ENCODE measurements at places on chromosomes 5 and 9.

DNA sequence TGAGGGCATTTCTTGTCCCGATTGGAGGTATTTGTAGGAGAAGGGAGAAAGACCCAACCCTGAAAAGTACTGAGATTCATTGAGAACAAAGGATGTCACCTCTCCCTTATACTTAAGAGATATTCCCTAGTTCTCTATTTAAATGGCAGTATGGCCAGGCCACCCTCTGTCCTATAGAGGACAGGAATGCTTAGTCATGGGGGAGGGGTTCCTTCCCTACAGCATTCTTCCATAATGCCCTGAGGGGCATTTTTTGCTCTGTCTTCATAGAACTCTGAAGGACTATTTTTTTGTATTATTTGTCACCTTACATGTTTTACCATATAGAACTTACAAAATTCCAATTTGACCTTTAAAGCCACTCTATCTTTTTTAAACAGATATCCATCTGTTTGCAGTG is 176.3 kb downstream of the TMEM161B start:
- no peak for DNase-seq

- DNase-seq: no peak
Observed at GRCh38 chr5:90562341-90562740, 3.7 kb downstream of the ADGRV1 start.

DNA sequence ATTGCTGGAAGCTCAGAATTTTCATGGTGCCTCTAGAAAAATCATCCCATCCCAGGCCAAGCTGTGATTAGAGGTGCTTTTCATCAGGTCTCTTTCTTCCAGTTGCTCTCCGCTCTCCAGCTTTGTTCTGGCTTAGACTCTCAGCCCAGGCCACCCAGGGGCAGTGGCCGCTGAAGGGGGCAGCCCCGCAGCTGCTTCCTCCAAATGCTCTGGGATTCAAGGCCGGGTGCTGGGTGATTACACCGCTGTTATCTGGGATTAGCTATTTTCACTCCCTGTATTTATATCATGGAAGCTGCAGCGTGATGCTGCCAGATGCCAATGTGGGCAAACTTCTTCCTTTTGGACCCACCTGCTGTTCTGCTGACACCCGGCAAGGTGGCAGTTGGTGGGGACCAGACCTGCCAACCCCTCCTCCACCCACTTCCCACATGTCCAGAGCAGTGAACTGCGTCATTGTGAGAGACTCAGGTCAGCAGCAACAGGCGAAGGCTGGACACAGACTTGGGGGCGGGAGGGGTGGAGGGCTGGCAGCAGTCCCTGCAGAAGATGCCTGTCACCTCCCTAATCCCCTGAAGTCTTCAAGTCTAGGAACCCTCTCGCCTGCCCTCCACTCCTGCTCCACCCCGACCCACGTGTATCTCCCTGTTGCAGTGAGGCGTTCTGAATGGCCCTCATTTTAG is 33.9 kb upstream of the NKX2-5 start:
- DNase-seq: no peak

DNA sequence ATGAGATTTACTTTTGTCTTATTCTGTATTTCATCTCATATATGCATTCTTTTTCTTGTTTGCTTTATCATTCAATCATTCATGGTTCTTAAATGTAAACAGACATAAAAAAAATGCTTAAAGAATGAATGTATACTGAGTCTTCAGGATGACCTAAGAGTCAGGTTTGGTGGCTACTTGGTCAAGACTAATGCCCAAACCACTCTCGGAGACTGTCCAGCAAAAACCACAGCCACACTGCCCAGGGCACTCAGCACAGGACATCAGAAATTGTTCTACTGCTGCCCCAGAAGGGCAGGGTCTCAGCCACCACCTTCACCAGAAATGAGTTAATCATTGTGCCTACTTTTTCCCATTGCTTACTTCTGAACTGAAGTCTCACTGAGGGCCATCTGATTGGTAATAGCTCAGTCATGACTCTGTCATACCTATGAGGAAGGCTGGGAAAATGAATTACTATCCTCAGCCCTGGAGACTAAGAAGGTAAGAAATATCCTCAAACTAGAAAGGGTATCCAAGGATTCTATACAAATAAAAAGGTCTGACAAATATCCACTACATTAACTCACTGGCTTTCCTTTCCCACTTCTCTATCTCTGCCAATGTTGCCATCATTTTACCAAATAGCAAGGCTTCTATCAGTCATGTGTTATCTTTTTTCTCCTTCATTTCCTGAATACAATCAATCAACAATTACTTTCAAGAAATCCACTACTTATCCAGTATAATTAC is 236.1 kb downstream of the CETN3 start:
- DNase-seq: no peak

DNA sequence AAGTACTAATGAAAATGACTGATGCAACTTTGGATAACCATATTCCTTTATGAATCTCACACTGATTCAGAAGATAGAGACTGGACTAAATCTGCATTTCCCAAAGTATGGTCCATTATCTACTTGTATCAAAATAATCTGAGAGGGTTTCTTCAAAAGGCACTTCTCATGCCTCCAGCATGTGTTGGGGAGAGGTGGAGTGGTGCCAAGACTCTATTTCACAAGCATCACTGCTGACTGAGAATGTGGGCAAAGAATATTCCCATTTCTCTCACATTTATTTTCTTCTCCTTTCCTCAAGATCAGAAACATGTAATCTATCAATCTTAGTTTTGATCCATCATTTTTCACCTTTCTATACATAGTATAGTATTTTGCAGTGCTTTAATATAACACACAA is 135.4 kb downstream of the GABRB2 start:
- DNase-seq: no peak

GRCh38 chr5:57232293-57233033 is 58.6 kb downstream of the GPBP1 start:
- no peak for DNase-seq

DNA sequence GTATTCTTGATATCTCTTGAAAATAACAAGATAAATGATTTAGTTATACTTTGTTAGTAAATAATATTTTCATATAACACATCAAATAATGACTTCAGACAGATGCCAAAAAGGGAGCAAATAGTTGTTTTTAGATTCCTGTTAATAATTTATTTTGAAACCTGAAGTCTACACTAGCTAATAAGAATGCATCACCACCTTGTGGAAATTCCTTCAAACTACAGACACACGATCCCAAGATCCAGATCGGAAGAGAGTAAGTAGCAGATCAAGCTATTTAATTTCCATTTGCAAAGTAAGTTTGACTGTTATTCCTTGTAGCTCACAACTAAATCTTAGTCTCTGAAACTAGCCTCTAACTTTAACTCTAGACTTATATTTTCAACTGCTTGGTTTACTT is 35.5 kb upstream of the ISL1 start:
- DNase-seq: no peak

GRCh38 chr5:74295676-74296075 is 344.9 kb downstream of the ENC1 start:
- no peak for DNase-seq

DNA sequence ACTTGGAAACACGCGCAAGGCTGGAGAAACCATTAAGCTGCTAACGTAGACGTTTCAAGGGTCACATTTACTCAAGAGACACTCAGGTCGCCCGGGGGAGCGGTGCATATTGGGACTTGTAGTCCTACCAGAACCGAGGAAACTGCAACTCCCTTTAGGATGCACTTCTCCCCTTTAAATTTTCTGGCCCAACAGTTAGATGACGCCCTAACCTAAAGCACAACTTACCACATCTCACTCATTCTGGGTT is 384 bp upstream of the DMXL1 start:
- DNase-seq: no peak

- DNase-seq: no peak
Observed at GRCh38 chr5:5650242-5650641, 227.8 kb downstream of the ICE1 start.

- no peak for DNase-seq
Observed at GRCh38 chr5:139650031-139650688, 2.0 kb downstream of the CXXC5 start.

DNA sequence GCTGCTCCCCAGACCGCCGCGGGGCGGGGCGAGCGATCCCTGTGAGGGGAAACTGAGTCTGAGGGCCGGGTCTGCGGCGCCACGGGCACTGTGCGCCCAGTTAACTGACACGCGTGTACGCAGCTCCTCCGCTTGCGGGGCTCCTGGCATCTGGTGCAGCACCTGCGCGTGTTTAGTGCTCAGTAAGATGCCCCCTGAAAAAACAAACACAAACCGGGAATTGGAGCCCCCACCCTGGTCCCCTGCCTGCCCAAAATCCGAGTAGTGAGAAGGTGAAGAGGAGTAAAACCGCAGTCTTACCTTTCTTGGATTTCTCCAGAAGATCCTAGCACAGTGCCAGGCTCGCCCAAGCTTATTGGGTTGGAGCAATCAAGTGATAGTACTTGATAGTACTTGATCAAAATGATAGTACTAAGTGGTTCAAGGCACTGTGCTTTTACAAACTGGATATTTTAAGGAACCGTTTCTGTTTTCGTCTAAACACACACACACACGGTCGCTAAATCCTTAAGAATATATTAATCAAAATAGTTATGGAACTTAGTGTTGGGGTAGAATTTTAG is 2.7 kb upstream of the TRAF1 start:
- no peak for DNase-seq

GRCh38 chr9:18173923-18174322 is 300.0 kb upstream of the ADAMTSL1 start:
- no peak for DNase-seq

DNA sequence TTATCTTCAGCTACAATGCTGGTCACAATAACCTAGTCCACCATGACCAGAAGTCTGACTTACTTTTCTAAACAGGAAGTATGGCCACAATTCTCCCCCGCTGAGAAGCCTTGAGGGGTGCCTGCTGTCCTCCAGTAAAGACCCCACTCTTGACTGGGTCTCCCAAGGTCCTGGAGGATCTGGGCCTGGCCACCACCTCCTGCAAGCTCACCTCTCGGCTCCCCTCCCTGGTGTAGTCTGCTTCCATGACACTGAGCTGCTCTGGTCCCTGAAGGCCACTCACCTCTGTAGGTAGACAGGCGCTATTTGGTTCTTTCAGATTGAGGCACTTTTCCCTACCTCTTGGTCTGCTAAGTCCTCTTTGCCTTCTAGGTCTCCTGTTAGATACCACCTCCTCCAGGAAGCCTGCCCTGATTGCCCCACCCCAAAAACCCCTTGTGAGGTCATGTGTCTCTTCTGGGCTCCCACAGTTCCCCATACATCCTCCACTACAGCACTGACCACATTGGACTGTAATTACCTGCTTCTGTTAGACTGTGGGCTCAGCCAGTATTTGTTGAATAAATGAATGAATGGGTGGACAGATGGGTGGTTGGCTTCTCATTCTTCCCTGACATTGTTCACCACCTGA is 62.6 kb upstream of the IER5L start:
- no peak for DNase-seq

DNA sequence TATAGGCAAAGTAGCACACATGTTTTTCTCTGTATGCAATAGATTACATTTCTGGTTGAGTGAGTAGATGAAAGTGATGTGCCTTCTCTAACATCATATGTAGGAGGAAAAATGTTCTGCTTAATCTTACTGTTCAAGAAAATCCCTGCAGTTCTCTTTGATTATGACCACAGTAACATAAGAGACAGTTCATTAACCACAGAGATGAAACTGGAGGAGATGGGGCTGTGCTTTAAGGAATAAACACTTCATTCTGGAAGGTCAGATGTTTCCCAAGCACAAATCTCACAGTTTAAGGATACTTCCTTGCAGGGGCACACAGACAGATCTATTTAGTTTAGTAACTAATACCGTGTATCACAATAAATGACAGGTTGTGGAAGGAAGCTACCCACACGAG is 150.2 kb downstream of the SEMA5A start:
- DNase-seq: no peak

GRCh38 chr5:123180178-123180577 is 91.1 kb downstream of the PRDM6 start:
- DNase-seq: peak; percentile 9

GRCh38 chr5:105947461-105947860 is 1723.3 kb downstream of the EFNA5 start:
- no peak for DNase-seq

DNA sequence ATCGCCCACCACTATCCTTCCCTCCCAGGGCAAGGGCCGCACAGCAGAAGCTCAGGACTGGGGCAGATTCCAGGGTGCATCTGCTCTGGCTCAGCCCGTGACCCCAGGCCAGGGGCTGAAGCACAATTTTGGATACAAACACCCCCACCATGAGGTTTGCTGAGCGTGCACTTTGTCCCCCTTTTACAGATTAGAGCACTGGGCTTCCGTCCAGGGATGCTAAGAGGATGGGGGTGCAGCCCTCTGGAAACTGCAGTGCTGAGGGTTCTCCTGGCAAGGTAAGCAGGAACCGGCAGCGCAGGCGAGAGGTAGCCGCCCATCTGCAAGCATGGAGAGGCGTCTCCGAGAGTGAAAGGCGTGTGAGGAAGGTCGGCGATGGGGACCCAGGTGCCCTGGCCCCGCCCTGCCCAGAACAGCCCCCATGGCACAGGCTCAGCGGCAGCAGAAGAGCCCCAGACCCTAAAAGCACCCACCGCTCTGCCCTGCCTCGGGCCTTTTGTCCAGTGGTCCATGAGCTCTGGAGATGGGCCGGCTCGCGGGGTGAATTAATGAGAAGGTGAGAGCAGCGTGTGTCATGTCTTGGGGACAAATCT is 54.5 kb upstream of the OLFM1 start:
- no peak for DNase-seq

DNA sequence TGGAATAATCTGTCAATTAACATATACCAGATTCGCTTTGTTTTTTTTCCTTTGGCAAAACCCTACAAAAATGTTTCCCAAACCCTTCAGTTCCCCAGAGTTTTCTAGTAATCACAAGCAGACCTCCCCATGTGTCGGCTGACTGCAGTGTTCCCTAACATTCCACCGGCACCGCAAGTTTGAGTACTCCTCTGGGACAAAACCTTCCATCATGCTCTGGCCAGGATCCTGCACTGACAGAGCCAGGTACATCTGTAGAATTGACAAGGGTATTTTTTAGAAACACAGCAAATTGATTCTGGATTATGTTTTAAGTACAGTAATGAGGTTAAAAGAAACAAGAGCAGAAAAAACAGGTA is 174.7 kb downstream of the GAS1 start:
- no peak for DNase-seq

DNA sequence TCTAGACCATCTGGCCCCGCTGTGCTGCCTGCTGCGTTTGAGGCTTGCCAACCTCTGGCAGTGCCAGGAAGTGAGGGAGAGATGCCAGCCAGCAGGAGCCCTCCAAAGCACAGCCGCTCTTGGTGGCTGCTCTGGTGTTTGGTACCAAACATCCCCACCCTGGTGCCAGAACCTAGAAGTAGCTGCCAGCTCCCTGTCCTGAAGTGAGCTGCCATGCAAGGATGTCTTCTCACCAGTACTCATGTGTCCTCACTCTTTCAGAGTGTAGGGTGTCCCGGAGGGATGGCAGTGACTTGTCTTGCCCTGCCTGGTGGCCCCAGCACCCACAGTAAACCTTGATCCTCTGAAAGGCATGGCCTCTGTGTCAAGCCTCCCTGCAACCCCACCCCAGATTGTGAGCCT is 43.4 kb downstream of the AMBP start:
- no peak for DNase-seq

All from C1 segment of cervical spinal cord (tissue), 14 donors.